Activated CD4-positive, alpha-beta T cell treated with anti-CD3 and anti-CD28 coated beads, Interleukin-2, amount 50 U/mL, for 48 hours (primary cell): ENCODE measurements at places on chromosomes 1 and 21.

DNA sequence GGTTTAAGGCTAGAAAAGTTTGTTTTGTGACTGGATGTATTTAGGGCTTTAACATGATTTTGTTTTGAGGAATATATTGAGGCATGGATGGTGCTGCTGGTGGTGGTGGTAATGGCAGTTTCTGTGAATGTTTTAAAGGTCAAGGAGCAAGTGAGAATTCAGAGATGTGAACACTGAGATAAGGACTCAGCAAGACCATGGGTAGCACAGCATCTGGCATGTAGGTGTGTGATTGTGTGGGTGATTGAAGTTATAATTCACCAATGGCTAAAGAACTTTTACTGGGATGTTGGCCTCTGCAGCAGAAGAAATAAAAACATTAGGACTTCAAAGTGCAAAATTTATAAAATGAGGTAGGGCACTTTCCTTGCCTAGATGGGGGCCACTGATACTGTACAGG lies 65.9 kb downstream of the MACF1 start:
- DNase-seq = no peak

- peak; percentile 51 for DNase-seq
These were observed 22.8 kb downstream of the RNU5D-1 start for GRCh38 chr1:44707959-44708831.

DNA sequence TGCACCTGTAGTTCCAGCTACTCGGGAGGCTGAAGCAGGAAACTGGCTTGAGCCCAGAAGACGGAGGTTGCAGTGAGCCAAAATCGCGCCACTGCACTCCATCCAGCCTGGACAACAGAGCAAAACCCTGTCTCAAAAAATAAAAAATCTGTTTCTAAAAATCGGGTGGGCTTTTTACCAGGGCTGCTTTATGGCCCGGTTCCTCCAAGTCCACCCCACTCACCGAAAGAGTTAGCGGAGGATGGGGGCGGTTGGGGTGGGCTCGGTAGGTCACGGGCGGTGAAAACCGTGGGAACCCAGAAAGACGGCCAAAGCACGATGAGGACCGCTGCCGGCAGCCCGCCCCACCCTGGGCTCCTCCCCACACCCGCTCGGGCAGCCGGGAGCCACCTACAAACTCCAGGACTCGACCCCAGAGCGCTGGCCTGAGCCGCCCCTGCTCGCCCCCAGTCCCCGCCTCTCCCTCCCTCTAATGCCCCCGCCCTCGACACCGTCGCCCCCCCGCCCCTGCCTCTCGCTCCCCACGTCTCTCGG lies 846 bp upstream of the PER3 start:
- DNase-seq = peak; percentile 27

GRCh38 chr21:16713331-16714117 lies 799.3 kb upstream of the CXADR start:
- no peak for DNase-seq
